HS-27A (cell line): ENCODE measurements at places on chromosomes 4 and X.

DNA sequence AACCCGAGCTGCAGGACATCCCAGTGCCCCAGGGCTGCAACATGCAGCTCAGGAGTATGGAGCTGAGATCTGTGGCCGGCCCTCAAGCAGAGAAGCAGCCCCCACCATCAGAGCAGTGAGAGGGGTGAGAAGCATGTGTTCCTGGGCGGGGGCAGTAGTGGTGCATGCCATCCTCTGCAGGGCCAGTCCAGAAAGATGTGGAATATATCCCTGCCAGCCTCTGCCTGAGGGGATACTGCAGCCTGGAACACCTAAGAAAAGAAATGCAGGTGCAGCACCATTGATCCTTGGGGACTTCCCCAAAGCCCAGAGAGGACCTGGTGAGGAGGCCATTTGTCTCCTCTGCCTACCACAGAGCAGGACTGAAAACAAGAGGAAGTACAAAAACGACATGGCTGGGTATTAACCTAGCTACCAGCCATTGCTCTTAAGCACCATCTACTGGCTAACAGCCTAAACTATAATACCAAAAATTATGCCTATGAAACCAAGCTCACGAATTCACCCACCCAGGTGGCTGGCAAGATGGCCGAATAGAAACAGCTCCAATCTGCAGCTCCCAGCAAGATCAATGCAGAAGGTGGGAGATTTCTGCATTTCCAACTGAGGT lies 158.8 kb downstream of the ADGRA3 start:
- DNase-seq = peak; percentile 17

- no peak for DNase-seq
Measured at GRCh38 chrX:17376431-17377077, 1.6 kb downstream of the NHS start.

- no peak for DNase-seq
Measured at GRCh38 chr4:166903408-166903807, 330.9 kb downstream of the SPOCK3 start.

GRCh38 chrX:9318766-9319165 lies 146.1 kb upstream of the TBL1X start:
- no peak for DNase-seq

DNA sequence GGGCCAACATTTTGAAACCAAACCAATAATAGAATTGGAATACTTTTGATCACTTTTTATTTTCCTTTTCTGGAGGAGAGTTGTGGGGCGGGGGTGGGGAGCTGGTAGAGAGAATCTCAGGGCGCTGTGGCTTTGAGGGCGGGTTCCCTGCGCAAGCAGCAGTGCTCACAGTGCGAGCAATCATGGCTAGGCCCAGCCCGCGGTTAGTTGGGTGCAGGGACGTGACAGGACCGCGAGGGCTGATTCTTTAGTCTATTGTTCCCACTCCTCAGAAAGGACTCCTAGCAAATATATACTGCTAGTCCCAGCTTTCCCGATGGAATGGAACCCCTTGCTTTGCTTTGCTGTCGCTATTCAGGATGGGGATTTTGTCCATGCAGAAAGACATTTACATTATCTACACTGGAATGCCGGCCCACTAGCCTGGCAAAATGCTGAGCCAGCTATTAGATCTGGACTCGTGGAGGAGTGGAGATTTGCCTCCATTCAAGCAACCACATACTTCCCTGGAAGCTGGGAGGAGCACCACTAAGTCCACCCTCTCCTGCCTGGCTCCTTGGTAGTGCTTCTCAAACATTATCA lies 23.9 kb upstream of the APLN start:
- DNase-seq = no peak

- DNase-seq = peak; percentile 81
Measured at GRCh38 chr4:1192091-1192492, 19.7 kb upstream of the SPON2 start.

GRCh38 chr4:16129336-16129735 lies 45.5 kb upstream of the PROM1 start:
- DNase-seq = no peak

- DNase-seq = no peak
Measured at GRCh38 chr4:119692001-119692400, 63.4 kb upstream of the PDE5A start.

DNA sequence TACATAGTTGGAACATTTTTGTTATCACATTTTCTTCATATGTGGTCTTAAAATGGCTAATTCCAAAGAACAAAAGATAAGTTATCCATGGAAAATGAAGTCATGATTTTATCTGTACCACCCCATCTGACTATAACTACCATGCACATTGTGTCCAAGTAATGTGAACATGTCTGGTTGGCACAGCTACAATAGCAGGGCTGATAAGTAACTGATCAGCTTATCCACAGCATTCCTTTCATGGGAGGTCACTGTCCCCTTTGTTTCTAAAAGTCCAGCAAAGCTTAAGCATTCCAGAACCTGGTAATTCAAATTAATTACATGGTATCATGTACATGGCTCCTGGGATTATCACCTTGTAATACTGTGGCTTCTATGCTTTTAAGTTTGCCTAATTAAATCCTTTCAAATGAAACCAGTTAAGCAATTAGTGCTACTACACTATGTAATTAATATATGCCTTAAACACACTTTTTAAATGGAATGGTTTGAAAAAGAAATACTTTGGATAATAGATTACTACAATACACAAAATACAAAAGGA lies 21.1 kb upstream of the SORBS2 start:
- DNase-seq = peak; percentile 48

DNA sequence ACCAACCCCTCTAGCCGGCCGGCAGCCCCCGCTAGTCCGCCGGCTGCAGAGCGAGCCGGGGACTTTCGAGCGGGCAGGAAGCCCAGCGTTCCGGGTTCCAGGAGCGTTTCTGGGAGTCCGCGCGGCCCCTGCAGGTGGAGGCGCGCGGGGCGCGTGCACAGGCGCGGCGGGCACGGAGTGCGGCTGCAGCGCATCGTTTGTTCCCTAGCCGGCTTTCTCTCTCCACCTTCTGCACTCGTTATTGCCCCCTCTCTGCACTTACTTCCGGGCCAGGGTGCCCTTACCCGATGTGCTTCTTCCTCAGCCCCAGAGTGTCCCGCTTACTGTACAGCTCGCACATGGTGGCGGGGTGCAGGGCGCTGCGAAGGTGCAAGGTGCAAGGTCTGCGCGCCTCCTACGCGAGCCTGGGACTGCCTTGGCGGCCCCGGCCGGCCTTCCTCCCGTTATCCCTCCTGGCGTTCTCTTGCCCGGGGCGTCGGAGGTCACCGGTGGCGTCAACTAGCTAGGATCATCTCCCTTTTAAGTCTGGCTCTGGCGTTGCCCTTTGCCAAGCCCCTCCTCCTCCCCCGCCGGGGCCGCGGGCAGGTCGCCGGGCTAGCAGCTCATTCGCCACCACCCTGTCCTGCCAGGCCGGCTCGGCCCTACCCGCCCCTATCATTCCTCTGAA lies at the start of gene ETNPPL:
TSS of gene ETNPPL (minus strand) at position 495 of the 667 bp plus-strand sequence. CDS start at position 340, 155 bp downstream.
- DNase-seq = no peak

DNA sequence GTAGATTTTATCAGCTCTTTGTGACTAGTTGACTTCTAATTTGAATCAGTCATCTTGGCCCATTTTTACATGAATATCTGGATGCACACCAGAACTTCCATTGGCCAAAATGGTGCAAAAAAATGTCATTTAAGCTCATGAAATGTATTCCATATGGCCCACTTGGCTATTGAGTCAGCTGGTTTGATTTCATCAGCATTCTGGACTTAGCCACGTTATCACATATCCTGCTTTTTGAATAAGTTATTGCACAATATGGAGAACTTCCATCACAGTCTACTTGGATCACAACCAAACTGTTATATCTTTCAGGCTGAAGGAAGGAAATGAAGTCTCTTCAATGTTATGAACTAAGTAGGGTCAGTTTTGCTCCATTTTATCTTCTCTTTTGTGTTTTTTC lies 640.6 kb downstream of the PCDH7 start:
- DNase-seq = no peak

DNA sequence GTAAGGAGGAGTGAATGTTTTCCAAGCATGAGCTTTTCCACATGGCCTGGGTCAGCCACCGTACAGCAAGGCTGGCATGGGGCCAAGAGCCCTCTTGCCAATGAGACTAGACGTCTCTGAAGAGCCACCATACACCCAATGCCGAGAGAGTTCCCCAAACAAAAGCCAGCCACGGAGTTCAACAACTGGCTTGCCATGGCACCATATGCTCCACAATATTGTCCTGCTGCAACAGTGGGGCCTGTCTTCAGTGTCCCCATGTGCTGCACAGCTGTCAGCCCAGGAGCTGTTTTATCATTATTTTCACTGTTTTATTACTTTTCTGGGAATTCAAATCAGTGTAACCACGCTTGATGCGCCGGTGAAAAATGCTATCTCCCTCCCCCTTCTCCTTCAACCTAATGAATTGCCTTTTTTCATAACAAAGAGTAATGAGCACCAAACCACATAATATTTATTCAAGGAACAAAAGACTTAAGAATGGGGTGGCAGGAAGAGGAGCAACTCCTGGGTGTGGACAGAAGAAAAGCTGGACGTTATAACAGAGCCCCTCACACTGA lies 18.4 kb downstream of the MAML3 start:
- DNase-seq = no peak

DNA sequence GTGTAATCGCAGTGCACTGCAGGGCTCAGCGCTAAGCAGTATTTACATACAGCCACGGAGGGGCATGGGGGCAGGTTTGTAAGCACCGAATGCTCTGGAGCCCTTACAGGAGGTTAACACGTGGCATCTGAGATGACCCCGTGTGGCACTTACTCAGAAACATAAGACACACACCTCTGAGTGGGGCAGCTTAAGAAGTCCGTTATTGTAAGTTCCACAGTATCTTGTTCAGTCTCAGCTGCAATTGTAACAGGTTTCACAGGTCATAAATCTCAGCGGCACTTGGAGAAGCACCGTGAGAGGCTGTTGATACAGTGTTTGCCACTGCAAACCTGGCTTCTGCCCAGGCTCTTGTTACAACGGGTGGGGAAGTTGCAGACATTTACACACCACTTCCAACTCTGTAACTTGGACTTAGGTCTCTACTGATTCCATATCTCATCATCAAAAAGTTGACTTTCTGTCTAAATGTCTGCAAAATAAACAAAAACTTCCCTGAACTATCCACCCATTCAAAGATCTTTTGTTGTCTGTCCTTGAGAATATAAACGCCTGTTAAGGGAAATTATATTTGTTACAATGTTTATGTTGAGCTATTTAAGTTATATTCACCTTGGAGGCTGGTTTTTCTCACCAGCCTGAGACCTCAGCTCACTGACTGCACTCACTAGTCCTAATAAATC lies 10.3 kb downstream of the CPLX1 start:
- no peak for DNase-seq

- no peak for DNase-seq
Measured at GRCh38 chrX:78831523-78831922, 84.0 kb downstream of the LPAR4 start.

DNA sequence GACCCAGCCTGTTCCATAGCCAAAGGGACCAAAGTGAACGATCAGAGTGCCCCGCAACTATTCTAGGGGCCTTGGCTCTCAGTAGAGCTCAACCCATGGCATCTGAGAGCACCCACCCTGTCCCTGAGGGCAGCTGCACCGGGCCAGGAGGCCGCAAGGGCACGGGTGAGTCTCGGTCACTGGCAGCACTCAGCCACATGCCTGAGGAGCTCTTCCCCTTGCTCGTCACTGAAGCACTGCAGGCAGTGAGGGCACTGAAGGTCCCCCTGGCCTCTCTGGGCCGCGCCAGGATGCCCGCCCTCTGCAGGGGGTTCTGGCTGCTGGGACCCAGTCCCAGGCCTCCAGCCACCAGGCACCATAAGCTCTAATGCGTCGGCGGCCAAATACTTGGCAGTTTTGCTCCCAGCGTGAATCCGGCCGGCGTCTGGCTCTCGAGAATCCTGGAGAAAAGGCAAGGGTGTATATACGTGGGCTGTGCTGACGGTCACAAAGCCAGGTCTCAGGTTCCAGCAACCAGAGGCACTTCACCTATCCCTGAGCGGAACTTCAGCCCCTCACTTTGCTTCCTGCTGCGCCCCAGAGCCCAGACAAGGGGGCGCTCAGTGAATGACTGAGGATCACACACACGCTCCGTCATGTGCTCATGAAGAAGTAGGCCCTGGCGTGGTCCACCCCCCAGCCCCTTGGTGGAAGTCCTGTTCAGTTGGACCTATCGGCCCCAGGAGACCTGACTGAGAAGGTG lies 13.9 kb downstream of the TNIP2 start:
- DNase-seq = no peak

- DNase-seq = no peak
Measured at GRCh38 chr4:184503869-184504300, 29.5 kb upstream of the IRF2 start.

DNA sequence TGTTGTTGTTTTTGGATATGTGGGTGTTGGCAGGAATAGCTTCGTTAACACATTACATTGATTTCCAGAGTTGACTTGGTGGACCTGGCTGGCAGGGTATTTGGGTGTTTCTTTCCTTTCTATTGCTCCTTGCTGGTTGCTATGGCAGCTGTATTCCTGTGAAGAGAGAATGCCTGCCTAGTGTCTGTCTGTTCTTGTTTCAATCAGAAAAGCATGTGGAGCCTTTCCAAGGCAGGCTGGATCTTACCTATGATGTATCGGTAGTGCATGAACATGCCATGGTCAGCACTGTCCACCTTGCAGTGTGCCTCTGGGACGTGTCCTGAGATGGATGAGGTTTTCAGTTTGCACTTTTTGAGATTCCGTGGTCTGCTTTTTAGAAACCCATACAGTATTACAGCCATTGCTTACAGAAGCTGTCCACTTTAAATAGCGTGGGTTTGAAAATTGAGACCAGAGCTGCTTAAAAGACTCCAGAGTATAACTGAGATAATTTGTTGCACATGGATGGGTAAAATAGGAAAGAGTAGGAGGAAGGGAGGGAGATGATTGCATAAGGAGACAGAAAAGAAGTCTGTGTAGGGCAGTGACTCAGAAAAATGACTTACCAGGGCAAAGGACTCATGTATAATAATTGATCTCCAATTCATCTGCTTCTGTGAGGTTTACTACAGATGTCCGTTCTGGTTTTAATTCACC lies 20.0 kb upstream of the AADAT start:
- no peak for DNase-seq

DNA sequence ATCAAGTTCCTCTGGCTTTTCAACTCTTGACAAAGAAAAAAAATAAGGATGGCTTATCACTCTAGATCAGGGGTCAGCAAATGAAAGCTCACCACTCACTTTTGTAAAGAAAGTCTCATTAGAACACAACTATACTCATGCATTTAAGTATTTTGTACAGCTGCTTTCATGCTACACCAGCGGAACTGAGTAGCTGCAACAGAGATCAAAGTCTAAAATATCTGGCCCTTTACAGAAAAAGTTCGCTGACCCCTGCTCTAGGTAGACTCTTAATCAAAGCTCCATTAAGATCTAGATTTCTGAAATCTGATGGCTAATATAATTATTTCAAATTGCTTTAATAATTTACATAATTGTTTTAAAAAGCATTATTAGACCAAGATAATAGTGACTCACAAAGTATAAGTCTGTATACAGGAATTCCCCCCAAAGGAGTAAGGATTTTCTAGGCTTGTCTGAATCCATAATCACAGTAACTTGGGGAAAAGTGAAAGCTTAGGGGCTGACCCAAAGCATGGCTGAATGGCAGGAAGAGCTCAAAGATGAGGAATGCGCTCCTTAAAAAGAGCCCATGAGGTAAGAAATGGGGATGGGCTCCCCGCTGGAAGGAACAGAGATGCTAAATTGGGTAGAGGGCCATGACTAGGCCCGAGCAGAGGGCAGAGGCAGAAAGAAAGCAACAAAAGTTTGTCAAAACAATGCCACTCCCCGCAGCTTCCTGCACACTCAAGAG lies 140.3 kb downstream of the SH3KBP1 start:
- DNase-seq = no peak
